ENCODE measurements at places on chromosomes 16 and 17.

GRCh38 chr17:82930043-82930923 is 90.5 kb upstream of the ZNF750 start:
- peaks cover 44% of the 10 kb centered on the region for H3K36me3 ChIP-seq
- no peaks in the 10 kb centered on the region for H3K4me1 ChIP-seq
- DNase-seq = no peak
- H3K27ac ChIP-seq = no peak overlapping the region

- no peak overlapping the region for H3K27ac ChIP-seq
- no peak for DNase-seq
- H3K36me3 ChIP-seq = no peaks in the 10 kb centered on the region
- H3K27me3 ChIP-seq = no peaks in the 10 kb centered on the region
- no peaks in the 10 kb centered on the region for H3K4me1 ChIP-seq
- H3K4me3 ChIP-seq = no peak overlapping the region
These were observed 6.5 kb downstream of the ITGAX start for GRCh38 chr16:31361201-31362110.

DNA sequence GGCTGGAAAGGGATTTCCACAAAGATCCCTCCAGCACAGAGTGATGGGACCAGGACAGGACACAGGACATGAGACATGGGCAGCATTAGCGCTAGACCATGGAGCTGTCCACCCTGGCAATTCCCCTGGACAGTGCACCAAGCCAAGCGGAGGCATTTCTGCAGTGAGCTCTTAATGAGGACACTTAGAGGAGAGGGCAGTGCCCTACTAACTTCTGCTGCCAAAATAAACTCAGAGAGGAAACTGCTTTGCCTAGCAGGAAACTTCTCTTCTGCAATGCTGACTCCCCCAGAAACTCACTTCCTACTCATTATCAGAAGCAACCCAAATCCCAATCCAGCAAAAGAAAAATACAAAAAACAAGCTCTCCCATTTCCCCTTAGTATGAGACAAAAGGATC is 119.2 kb downstream of the HS3ST2 start:
- no peaks in the 10 kb centered on the region for H3K4me1 ChIP-seq
- no peak overlapping the region for H3K4me3 ChIP-seq
- H3K27ac ChIP-seq = no peak overlapping the region
- no peaks in the 10 kb centered on the region for H3K36me3 ChIP-seq

GRCh38 chr17:35241520-35241919 is 1.4 kb upstream of the SLFN5 start:
- no peaks in the 10 kb centered on the region for H3K36me3 ChIP-seq
- peaks cover 31% of the 10 kb centered on the region for H3K4me1 ChIP-seq
- no peak overlapping the region for H3K27ac ChIP-seq
- H3K27me3 ChIP-seq = no peaks in the 10 kb centered on the region
- H3K4me3 ChIP-seq = peak overlapping the region; percentile 94

- no peak for DNase-seq
- peaks cover 5% of the 10 kb centered on the region for H3K4me1 ChIP-seq
These were observed 21.9 kb downstream of the C1QTNF1 start for GRCh38 chr17:79045842-79046196.

DNA sequence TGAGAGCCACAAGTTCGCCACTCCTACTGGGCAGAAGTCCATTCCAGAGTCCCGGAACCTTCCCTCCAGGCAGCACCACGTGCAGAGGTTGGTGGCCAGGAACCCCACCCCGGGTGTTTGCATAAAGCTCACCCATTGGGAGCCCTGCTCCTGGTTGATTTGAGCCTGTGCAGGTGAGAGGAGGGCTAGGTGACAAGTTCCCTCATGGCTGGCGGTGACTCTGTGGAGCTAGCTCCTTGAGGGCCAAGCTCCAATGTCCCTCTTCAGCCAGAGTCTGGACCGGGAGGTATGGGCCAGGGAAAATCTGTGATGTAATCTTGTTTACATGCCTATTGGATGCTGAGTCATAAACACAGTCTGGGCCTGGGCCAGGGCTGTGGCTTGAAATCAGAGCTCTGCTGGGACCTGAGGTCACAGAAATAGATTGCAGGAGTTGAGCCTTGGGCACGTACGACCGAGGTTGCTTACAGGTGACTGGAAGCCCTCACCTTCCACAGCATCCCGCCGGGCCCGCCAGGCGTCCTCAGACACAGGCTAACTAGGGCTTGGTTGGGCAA is 118.9 kb downstream of the AATF start:
- H3K4me1 ChIP-seq = no peaks in the 10 kb centered on the region
- no peaks in the 10 kb centered on the region for H3K36me3 ChIP-seq
- no peak overlapping the region for H3K4me3 ChIP-seq
- no peaks in the 10 kb centered on the region for H3K27me3 ChIP-seq
- DNase-seq = no peak
- H3K27ac ChIP-seq = no peak overlapping the region

DNA sequence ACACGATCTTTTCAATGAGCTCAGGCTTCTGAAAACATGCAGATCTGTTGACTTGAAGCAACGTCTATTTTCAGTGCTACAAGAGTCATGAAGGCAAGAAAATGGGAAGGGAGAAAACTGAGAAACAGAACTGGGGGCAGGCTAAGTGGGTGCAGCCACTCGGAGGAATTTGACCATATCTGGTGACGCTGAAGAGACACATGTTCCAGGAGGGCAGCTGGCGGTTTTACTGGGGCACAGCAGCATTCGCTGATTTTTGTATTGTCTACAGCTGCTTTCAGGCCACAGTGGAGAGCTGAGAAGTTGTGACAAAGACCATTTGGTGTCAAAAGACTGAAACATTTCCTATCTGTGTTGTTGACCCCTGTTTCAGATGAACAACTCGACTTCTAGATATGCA is 103.0 kb upstream of the ELAC2 start:
- no peak overlapping the region for H3K27ac ChIP-seq
- no peaks in the 10 kb centered on the region for H3K27me3 ChIP-seq
- no peaks in the 10 kb centered on the region for H3K36me3 ChIP-seq
- DNase-seq = no peak

DNA sequence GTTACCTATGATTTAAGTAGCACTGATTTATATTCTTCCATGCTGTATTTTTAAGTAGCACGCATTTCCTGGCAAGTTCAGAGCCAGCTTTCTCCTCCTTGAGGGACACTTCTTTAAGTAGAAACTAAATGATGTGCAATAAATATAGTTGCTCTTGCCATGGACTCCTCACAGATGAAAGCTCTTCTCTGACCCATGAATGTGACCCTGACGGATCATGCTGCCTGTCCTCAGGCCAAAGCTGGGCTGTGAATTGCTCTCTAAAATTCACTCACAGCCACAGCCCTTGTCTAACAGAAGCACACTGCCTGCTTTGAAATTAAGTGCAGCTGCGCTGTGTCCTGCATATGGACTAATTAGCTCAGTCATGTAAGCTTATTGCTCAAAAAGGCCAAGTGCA is 438.8 kb downstream of the PMP22 start:
- no peak for DNase-seq
- no peaks in the 10 kb centered on the region for H3K4me1 ChIP-seq
- H3K36me3 ChIP-seq = no peaks in the 10 kb centered on the region
- H3K4me3 ChIP-seq = no peak overlapping the region
- H3K27ac ChIP-seq = no peak overlapping the region

GRCh38 chr17:31389657-31390381 is 1.7 kb upstream of the RAB11FIP4 start:
- DNase-seq = no peak
- peaks cover 13% of the 10 kb centered on the region for H3K27me3 ChIP-seq
- no peaks in the 10 kb centered on the region for H3K36me3 ChIP-seq
- H3K4me1 ChIP-seq = peaks cover 11% of the 10 kb centered on the region
- no peak overlapping the region for H3K4me3 ChIP-seq
- no peak overlapping the region for H3K27ac ChIP-seq

- peaks cover 11% of the 10 kb centered on the region for H3K4me1 ChIP-seq
- H3K36me3 ChIP-seq = no peaks in the 10 kb centered on the region
These were observed 1.8 kb upstream of the PPM1D start for GRCh38 chr17:60598001-60598736.

GRCh38 chr17:78990349-78991016 is 10.8 kb upstream of the LGALS3BP start:
- peaks cover 30% of the 10 kb centered on the region for H3K36me3 ChIP-seq
- no peak for DNase-seq
- H3K27me3 ChIP-seq = no peaks in the 10 kb centered on the region
- peaks cover 41% of the 10 kb centered on the region for H3K4me1 ChIP-seq
- no peak overlapping the region for H3K4me3 ChIP-seq

- no peak overlapping the region for H3K4me3 ChIP-seq
- H3K4me1 ChIP-seq = peaks cover 3% of the 10 kb centered on the region
- no peak for DNase-seq
- H3K36me3 ChIP-seq = no peaks in the 10 kb centered on the region
- H3K27me3 ChIP-seq = no peaks in the 10 kb centered on the region
These were observed 31.5 kb downstream of the NEUROD2 start for GRCh38 chr17:39576187-39576586.

GRCh38 chr16:81836279-81837054 is 57.4 kb downstream of the PLCG2 start:
- no peaks in the 10 kb centered on the region for H3K36me3 ChIP-seq
- no peak for DNase-seq
- no peak overlapping the region for H3K4me3 ChIP-seq
- H3K4me1 ChIP-seq = no peaks in the 10 kb centered on the region
- no peak overlapping the region for H3K27ac ChIP-seq

DNA sequence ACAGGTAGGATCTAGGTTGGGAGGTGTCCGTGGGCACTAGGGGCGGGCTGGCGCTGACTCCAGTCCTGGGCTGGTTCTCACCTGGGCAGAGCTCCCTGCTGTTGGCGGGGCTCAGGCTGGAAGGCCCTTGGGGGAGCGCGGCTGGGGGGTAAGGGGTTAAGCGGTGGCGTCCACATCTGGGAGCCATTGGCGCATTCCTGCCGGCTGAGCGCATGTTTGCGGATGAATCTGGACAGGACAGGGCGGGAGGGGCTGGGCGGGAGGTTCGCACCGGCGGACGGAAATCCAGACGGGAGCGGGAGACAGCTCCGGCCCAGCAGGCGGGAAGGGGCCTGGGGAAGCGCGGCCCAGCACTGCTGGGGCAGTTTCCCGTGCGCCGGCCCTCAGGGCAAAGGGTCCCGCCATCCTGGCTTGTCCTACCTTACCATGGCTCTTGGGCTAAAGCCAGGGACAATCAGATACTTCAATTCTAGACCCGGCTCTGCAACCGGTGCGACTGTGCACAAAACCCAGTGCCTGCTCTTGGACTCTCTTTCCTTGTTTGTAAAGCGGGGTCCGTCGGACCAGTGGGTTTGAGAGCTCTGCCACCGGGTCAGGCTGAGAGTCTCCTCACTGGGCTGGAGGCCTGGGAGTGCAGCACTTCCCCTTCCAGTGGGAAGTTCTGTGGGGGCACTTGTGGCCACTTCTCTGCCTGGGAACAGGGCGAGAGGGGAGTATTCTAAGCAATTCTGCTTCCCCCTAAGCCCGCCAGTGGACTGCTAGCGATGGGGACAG is 7.8 kb downstream of the RARA start:
- H3K4me1 ChIP-seq = peaks cover 81% of the 10 kb centered on the region
- no peaks in the 10 kb centered on the region for H3K36me3 ChIP-seq
- DNase-seq = no peak
- peak overlapping the region; percentile 99 for H3K4me3 ChIP-seq
- peak overlapping the region; percentile 91 for H3K27ac ChIP-seq

DNA sequence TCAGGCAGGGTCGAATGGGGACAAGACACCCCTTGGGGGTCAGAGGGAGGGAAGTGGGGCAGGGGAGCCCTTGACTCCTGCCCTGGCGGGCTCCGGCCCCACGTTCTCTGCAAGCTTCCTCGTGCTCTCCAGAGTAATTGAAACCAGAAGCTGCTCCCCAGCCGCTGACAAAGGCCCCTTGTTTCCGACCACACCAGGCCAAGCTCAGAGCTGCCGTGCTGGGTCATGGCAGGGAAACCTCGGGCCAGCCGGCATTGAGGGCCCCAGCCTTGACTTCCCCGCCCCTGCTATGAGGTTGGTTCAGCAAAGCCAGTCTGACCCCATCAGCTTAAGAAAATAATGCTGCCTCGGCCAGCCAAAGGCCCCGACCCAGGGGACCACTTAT is 43.3 kb downstream of the TIMM22 start:
- no peak overlapping the region for H3K27ac ChIP-seq
- H3K36me3 ChIP-seq = peaks cover 12% of the 10 kb centered on the region
- DNase-seq = no peak

DNA sequence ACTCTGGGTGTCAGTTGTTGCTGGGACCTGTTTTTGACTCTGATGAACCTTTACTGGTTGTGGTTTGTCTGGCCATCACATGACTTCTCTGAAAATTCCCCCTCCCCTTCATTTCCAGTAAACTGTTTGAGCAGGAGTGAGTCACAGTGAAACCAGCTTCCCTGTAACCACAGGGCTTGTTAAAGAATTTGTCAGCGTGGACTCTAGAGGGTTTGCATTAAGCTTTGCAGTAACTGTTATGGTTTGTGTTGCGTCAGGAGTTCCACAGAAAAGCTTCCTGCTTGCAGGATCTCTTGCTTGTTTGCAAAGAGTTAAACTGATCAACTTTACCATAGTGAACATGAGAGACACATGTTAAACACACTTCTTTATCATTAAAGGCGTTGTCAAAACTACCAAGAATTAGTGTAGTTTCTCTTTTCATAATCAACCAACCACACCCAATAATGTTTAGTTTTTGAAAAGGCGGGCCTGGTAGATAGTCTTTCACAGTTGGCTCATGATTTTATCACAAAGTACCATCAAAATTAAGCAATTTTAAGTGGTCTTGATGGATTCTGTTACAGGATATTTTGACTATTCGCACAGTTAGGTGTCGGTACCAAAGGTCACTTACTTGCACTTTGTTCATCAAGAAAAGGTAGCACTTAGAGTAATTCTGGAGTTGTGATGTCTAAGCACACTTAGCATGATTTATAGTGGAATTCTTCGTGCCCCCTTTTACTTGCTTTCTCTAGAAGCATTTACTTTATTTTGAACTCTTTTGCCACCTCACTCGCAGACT is 79.3 kb downstream of the VMP1 start:
- H3K27me3 ChIP-seq = no peaks in the 10 kb centered on the region
- no peaks in the 10 kb centered on the region for H3K36me3 ChIP-seq
- peak; percentile 59 for DNase-seq

- DNase-seq = no peak
- H3K4me1 ChIP-seq = no peaks in the 10 kb centered on the region
- no peaks in the 10 kb centered on the region for H3K27me3 ChIP-seq
- H3K27ac ChIP-seq = no peak overlapping the region
- H3K4me3 ChIP-seq = no peak overlapping the region
These were observed 57.8 kb downstream of the LMF1 start for GRCh38 chr16:912684-913613.

Data from thoracic aorta (tissue), 2 donors.